ENCODE measurements at places on chromosomes 12 and 14. TPM values are rescaled to one million over a fixed set of nuclear protein-coding genes. Genes with fewer than 3 reads are reported as not detected.

Gene DLK1
- not detected for total RNA-seq

GRCh38 chr12:109605016-109605415 lies 31.4 kb downstream of the MVK start:
- no peak for DNase-seq

Gene MMP19
- 774 TPM for total RNA-seq

- DNase-seq: no peak
Observed at GRCh38 chr14:36362648-36363047, 42.2 kb upstream of the MBIP start.

- DNase-seq: no peak
Observed at GRCh38 chr14:74946659-74947281, 8.6 kb downstream of the PGF start.

DNA sequence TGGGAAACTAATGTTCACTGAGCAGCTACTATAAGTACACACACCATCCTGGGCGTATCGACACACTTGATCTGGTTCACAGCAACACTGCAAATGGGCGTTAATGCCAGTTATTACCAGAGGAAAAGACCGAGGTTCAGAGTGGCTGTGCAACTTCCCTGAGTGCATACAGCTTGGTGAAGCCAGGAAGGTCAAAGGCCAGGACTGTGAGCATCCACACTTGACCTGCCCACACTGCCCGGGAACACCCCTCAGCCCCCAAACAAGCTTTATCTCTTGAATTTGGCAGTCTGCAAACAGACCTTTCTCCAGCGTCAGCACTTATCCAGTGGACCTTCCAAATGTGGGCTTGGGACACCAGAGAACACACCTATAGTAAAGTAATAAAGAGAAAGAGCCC lies 312.6 kb downstream of the BCL11B start:
- no peak for DNase-seq

- DNase-seq: no peak
Observed at GRCh38 chr12:48982397-48983080, 4.4 kb downstream of the WNT1 start.

Gene INSM2
- total RNA-seq: not detected

DNA sequence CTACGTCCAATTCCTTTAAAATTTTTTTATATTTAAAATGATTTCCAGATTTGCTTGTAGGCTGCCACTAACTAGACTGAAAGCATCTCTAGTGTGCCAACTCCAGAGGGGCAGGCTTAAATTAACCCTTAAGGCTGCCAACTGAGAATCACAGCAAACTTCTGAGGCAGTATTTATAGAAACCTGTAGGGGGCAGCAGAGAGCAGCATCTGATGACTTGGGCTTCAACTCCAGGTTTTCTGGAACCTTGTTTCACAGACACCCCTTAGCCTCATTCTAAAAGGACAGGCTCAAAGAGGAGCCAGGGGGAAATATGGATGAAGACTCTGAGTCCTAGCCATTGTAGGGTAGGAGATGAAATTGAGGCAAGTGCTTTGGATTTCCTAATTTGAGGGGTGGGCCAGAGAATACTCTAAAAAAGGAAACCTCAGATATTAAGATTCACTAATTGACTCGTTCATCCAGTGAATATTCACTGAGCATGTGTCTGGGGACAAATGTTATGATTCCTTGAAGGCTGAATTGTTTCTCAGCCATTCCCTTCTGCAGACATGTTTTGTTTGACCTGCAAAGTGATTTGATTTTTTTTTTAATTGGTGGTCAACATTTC lies 63.3 kb upstream of the HSPB8 start:
- no peak for DNase-seq

DNA sequence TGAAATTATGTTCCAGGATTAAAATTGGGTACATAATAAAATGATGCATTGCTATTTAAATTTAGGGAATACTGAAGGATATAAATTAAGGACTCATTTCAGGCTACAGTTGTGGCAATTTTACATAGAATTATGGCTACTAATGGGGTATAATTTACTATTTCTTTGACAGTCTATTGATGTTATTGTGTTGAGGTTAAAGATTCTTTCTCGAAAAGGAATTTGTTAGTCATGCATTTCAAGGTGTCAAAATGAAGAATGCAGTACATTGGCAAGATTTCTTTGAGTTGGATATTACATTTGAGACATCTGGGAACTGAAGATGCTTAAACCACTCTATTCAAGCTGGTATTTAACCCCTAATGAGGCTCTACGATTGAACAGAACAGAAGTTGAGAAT lies 28.3 kb downstream of the SLC5A8 start:
- no peak for DNase-seq

Gene SDSL
- total RNA-seq: 5.7 TPM

GRCh38 chr12:121806546-121807423 lies 3.0 kb downstream of the SETD1B start:
- no peak for DNase-seq

DNA sequence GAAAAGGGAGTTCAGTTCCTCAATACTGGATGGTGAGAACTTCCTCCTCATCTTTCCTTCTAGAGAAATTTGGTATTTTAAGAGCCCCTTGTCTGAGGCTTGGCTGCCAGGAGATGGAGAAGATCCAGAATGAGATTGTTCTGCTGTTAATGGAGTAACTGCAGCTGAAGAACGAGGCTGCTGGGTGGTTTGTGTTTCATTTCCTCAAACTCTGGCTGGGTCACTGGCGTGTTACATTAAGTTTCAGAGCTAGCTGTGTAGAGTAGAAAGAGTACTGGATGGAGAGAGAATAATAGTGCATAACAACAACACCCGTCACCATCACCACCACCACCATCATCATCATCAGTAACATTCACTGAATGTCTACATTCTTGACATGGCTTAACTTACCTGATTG lies 325.0 kb upstream of the TBX3 start:
- no peak for DNase-seq

- DNase-seq: no peak
Observed at GRCh38 chr12:11854011-11854499, 204.6 kb downstream of the ETV6 start.

Gene PYGL
- total RNA-seq: 174 TPM

- no peak for DNase-seq
Observed at GRCh38 chr12:29253906-29254625, 105.0 kb downstream of the FAR2 start.

DNA sequence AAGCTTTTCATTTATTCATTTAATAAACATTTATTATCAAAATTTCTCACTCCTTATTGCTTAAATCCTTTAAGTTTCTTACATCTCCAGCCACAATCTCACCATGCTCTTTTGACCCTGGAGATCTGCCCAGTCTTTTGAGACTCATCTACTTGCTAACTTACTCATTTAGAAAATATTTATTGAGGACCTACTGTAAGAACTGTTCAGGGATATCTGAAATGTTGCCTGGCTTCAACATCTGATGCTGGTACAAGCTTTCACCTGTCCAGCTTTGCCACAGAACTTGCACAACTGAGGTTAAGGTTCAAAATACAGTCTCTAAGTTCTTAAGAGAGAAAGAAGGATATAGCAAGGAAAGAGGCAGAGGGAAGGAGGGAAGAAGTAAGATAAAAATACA lies 17.5 kb upstream of the GXYLT1 start:
- no peak for DNase-seq

DNA sequence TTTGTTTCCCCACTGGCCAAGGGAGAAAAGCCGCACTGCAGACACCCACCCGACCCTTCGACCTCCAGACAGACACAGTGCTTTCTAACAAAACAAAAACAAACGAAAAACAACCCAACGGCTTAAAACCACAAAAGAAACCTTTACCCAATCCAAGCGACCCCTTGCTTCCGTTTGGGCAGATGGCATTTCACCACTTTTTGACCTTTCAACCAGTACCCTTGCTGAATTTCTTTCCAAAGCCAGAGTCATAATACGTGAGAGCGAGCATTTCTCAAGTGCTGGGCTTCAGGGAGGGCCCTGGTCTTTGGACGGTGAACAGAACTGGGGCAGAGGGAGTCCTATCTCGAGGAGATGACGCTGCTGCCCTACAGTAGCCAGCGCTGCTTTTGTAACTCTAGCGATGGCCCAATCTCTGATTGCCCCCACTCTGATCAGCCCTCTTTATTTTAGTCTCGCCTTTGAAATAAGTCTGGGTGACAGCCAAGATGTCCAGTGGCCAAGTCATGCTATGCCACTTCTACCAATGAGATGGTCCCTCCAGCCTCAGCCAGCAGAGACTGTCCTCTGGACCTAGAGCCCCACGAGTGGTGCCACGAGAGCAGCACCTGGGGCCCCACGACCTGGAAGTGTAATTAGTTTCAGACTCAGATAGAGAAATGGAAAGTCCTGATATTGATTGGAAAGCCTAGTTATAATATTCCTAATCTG lies 21.9 kb upstream of the ADIPOR2 start:
- no peak for DNase-seq

Gene IL23A
- 0.55 TPM for total RNA-seq

- no peak for DNase-seq
Observed at GRCh38 chr12:17875230-17875629, 214.8 kb downstream of the RERGL start.

All from mesenteric fat pad (tissue), 1 donor.